ENCODE measurements at places on chromosomes 1 and 21. TPM values are rescaled to one million over a fixed set of nuclear protein-coding genes. Genes with fewer than 3 reads are reported as not detected.

The OR14K1 gene
- not detected for total RNA-seq

The VHLL gene
- not detected for total RNA-seq

GRCh38 chr1:24299901-24300300, 19.3 kb upstream of the GRHL3 start:
- no peak for DNase-seq

GRCh38 chr1:20496241-20496661, 10.2 kb upstream of the CAMK2N1 start:
- no peak for DNase-seq

- no peak for DNase-seq
Measured at GRCh38 chr1:111884772-111885443, 104.6 kb downstream of the KCND3 start.

DNA sequence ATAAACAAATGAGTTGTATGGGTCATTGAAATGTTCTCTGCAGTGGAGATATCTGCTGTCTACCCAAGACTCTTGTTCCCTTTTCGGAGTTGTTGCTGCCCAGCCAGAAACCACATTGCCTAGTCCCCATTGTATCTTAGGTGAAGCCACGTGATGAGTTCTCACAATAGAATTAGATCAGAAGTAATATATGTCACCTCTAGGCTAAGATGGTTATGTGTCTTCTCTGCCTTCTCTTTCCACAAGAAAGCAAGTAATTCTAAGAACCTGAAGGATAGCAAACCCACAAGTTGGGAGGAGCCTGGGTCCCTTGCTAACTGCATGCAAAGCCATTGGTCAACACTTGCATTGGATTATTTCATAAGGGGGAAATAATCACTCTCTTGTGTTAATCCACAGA, 76.6 kb downstream of the ADCY10 start:
- no peak for DNase-seq

DNA sequence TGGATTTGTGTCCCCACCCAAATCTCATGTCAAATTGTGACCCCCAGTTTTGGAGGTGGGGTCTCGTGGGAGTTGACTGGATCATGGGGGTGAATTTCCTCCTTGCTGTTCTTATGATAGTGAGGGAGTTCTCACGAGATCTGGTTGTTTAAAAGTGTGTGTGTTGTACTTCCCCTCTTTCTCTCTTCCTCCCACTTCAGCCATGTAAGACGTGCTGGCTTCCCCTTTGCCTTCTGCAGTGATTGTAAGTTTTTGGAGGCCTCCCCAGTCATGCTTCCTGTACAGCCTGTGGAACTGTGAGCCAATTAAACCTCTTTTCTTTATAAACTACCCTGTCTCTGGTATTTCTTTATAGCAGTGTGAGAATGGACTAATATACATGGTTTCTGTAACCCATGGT, 64.6 kb downstream of the RHOU start:
- no peak for DNase-seq

DNA sequence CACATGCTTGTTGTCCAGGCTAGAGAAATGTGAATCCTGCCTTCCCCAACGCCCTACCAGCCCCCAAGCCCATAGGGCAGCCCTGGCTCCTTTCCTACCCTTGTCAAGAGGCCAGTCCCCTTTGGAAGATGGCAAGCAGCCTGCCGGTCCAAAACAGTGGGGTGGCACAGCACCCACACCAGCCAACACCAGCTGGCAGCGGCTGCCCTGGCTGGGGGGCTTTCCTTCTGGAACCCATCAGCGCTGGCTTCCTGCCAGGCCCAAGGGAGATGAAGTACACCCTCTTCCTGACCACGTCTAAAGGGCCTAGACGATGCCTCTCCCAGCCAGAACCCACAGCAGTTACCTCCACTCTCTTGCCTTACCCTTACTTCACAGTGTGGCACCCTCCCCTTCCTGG, 24.2 kb downstream of the KCNN3 start:
- no peak for DNase-seq

The TENT5C gene
- 1.2 TPM for total RNA-seq

The TOR1AIP1 gene
- total RNA-seq = 20.6 TPM

DNA sequence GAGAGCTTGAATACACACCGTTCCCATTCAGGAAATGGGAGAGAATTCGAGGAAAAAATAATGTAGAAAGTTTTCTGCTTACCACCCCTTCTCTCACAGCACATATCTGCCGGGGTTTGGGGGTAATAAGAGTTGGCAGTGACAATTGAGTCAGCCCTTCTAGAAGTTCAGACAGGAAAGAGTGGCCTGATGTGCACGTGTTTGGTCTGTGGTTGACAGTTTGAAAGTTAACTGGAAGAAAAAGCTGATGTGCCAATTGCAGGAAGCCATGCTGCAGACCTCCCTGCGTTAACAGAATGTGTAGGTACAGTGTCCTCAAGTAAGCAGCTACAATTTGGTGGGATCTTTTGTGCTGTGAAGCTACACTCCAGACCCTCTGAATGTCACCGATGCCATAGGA, 50.9 kb downstream of the DHX9 start:
- peak; percentile 10 for DNase-seq

GRCh38 chr1:196380316-196380715, 227.9 kb downstream of the KCNT2 start:
- DNase-seq = peak; percentile 53

Measured in GM23338 (cell line).